ENCODE measurements at places on chromosomes 16 and 17. TPM values are rescaled to one million over a fixed set of nuclear protein-coding genes. Genes with fewer than 3 reads are reported as not detected.
A peak's percentile ranks its signal among the peaks of the same experiment; 100 is the strongest.

DNA sequence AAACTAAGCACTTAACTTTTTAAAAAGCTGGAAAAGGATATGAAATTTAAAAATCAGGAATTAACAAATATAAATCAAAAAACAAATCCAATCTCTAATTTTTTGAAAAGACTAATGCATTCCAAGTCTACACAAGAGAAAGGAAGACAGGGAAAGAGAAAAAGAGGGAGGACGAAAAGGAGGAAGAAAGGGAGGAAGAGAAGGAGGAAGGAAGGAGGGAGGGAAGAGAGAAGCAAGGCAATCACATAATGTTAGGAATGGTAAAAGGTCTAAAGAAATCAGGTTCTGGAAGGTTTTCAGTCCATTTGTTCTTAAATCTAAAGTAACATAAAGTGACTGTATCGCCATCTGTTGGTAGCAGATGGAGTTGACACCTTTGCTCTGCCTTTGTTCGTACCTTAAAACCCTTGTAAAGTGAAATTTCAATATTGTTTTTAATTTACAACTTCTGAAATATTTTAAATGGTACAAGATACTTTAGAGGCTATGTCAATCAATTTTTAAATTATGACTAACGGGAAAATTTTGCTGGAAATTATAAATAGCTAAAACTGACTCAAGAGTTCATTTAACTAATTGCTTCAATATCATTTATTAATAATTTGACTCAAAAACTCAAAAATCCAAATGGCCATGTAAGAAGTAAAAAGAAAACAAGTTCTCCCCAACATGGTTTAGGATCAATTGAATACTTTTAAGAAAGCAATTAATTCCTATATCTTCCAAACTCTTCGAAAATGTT lies 20.4 kb upstream of the CDYL2 start:
- no peak overlapping the region for H3K4me3 ChIP-seq
- no peaks in the 10 kb centered on the region for H3K36me3 ChIP-seq
- no peak for DNase-seq
- H3K27me3 ChIP-seq, result peaks cover 3% of the 10 kb centered on the region
- H3K27ac ChIP-seq, result no peak overlapping the region
- H3K4me1 ChIP-seq, result no peaks in the 10 kb centered on the region

DNA sequence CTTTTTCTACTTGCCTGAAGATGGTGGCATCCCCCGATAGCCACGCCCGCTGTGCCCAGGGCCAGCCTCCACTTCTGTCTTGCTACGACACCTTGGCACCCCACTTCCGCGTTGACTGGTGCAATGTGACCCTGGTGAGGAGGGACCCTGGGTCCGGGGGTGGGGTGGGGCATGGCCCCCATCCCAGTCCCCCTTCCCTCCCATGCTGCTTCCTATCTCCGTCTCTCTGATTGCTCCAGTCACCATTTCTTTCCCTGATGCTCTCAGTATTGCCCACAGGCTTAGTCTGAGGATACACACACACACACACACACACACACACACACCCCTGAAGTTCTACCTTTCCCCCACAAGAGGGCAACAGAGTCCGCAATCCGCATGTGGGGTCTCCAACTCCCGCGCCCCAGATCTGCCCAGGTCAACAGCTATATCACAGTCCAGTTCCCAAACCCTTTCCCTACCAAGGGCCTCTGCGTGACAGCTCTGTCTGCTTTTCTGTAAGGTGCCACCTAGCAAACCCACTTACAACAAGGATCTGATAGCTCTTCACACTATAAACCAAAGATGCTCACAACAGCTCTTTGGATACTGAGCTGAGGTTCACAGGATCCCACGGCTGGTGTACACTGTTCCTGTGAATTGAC lies 3.4 kb downstream of the SGCA start:
- no peaks in the 10 kb centered on the region for H3K27me3 ChIP-seq
- H3K4me1 ChIP-seq, result peaks cover 25% of the 10 kb centered on the region
- H3K36me3 ChIP-seq, result 0 out of 2 replicates have a peak, but pooled peaks cover 3% of the 10 kb centered on the region
- no peak overlapping the region for H3K27ac ChIP-seq
- no peak overlapping the region for H3K4me3 ChIP-seq

GRCh38 chr17:60899115-60899514 lies 221.5 kb downstream of the BCAS3 start:
- H3K27me3 ChIP-seq, result no peaks in the 10 kb centered on the region
- no peaks in the 10 kb centered on the region for H3K36me3 ChIP-seq
- peaks cover 32% of the 10 kb centered on the region for H3K4me1 ChIP-seq

DNA sequence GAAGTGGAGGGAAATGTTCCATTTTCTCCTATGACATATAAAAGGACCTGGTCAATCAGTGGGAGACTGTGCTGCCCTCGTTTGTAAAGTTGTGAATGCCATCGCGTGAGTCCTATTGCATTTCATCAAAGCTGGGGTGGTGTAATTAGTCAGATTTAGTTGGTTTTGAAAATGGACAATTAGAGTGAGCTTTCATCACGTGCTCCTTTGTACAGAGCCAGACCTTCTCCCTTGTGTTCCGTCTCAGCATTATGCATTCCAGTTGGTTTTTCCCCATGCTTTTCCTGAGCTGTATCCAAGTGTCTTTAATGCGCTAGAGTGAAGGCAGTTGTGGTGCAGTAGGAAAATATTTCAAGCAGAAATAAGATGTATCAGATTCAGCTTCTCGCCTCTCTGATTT lies 10.4 kb downstream of the SEC14L1 start:
- H3K27ac ChIP-seq, result no peak overlapping the region
- H3K4me1 ChIP-seq, result peaks cover 8% of the 10 kb centered on the region
- no peak overlapping the region for H3K4me3 ChIP-seq
- DNase-seq, result no peak

DNA sequence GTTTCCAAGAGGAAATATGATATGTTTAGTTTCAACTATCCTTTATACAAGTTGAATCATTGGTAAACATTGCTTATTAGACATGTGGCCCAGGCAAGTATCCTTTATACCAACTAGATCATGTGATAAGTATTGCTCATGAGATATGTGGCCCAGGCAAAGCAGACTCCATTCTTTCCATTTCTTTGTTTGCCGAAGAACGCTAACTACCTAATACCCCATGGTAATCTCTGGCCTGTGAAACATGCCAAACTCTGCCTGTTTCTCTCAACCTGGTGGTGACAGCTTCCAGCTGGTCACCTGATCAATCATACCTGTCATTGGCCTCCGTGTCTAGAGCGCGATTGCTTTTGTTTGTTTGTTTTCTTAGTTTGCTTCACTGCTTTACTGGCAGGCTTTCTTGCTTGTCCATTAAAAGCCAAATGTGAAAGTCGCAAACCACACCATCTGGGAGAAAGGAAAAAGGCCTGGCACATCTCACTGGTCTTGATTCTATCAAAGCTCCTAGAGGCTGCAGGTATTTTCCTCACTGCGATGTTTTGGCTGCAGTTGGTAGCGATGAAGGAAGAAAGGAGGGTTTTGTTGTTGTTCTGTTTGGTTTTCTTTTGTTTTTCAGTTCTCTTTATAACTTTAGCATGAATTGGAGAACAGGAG lies 686.2 kb downstream of the KCNJ2 start:
- H3K4me3 ChIP-seq, result no peak overlapping the region
- H3K27ac ChIP-seq, result no peak overlapping the region
- DNase-seq, result no peak
- H3K27me3 ChIP-seq, result no peaks in the 10 kb centered on the region

ADAD2 gene
- not detected for total RNA-seq

DNA sequence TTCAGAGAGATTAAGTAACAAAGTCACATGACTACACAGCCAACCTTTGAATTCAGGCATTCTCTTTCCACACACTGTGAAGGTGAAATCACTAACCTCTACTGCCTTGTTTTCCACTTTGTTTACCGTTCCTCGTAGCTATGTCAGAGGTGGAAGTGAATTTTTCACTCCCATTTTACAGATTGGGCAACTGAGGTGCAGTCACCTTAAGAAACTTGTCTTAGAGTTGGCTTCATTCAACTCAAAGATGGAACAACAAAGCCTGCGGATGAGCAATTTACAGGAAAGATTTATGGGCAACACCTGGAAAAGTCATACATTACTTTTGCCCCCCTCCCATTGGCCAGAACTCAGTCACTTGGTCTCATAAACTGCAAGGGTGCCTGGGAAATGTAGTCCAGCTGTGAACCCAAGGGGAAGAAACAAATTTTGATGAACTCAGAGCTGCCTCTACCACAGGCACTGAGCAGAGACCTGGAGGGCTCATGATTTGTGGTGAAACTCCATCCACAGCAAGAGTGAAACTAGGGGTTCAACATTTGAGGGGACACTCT lies 784.6 kb upstream of the EEF2KMT start:
- DNase-seq, result no peak
- H3K4me1 ChIP-seq, result no peaks in the 10 kb centered on the region
- H3K27me3 ChIP-seq, result no peaks in the 10 kb centered on the region
- no peak overlapping the region for H3K4me3 ChIP-seq

- H3K36me3 ChIP-seq, result no peaks in the 10 kb centered on the region
- no peak overlapping the region for H3K27ac ChIP-seq
- DNase-seq, result no peak
- H3K27me3 ChIP-seq, result peaks cover 23% of the 10 kb centered on the region
Observed at GRCh38 chr17:2730764-2731353, 18.6 kb downstream of the CCDC92B start.

DNA sequence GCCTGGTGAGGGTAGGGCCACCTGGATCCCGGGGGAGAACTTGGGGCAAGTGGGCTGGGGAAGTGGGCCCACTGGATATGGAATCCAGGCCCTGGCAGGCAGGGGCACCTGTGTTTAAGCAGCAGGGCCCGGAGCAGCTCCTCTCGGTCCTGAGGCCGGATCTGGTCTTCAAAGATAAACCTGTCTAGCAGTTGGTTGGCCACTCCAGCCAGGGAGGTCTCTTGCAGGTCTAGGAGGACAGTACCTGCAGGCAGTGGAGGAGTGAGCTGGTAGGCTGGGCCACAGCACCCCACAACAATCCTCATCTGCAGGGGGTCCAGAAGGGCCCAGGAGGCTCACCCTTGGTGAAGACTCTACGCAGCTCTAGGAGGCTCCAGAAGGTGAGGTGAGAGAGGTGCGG lies 7.6 kb downstream of the SLC4A1 start:
- DNase-seq, result no peak
- H3K27ac ChIP-seq, result no peak overlapping the region

DNA sequence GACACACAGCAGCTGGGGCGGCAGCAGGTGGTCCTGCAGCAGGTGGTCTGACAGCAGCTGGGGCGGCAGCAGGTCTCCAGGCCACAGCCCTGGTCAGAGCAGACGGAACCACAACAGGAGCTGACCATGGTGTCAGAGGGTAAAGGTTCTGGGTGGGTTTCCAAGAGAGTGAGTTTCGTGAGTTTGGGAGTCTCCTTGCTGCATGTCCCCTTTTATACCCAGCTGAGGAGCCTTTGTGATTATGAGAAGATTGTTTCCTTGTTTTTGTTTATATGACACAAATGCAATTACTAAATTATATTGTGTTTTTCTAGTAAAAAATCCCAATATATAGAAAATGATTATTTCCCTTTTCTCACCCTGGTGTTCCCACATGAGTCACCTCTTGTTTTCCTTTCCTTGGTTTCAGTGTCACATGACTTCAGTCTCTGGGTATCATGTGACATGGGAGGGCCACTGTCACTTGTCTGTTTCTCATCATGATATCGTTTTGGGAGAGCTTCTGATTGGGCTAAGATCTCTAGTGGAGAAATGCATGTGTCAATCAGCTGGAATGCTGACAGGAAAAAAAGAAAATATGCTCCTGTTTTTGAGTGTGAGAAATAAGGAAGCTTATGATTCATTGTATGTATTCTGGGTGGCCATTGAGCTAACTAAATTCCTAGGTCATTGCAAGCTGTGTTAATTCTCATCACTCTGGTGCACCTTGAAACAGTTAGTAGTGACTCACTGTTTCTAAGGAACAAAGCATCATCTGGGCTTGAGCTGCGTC lies at the start of gene KRTAP4-6:
Gene KRTAP4-6, minus strand, starts transcription at position 185 of the 772 bp plus-strand sequence. Its CDS starts 57 bp downstream, at position 128.
- no peak within 1 kb of the TSS for H3K4me3 ChIP-seq
- peak within 1 kb of the TSS; percentile 83 for H3K27ac ChIP-seq
- peak; percentile 68 for DNase-seq
- H3K36me3 ChIP-seq, result no peaks in the 10 kb centered on the region
- H3K27me3 ChIP-seq, result no peaks in the 10 kb centered on the region
- peaks cover 16% of the 10 kb centered on the region for H3K4me1 ChIP-seq

DNA sequence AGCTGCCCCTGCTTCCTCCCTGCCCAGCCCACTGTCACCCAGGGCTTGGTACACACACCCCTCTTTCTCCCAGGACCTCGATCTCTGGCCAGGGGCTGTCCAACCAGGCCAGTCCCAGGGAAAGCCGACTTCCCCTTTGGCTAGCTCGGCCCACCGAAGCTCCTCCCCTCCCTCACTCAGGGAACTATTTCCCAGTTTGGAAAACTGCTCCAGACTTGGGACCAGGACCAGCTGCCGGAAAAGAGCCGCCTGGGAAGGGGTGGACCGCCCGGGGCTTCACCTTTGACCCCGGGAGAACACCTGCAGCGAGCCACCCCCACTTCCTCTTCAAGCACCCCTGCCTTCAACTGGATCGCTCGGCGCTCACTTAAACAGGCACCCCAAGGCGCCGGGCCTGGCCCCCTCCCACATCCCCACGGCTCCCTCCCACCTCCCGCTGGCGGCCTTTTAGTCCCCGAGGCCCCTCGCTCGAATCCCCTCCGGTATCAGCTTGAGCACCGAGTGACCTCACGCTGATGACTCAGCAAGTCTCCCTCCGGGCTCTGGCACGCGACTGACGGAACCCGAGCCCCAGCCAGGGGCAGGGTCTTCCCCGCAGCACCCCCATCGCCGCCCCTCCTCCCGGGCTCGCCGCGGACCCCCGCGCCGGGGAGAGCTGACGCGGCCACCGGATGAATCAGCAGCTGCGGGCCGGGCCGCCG lies 934 bp downstream of the MAFG start:
- peak overlapping the region; percentile 95 for H3K27ac ChIP-seq
- H3K4me1 ChIP-seq, result peaks cover 33% of the 10 kb centered on the region
- peaks cover 17% of the 10 kb centered on the region for H3K36me3 ChIP-seq
- no peaks in the 10 kb centered on the region for H3K27me3 ChIP-seq

GRCh38 chr17:69978056-69978646 lies 96.9 kb upstream of the KCNJ16 start:
- H3K4me1 ChIP-seq, result peaks cover 18% of the 10 kb centered on the region
- DNase-seq, result peak; percentile 38
- no peaks in the 10 kb centered on the region for H3K27me3 ChIP-seq
- H3K27ac ChIP-seq, result peak overlapping the region; percentile 21
- H3K4me3 ChIP-seq, result no peak overlapping the region

TSC2 gene
- total RNA-seq, result 36.9 TPM

KRT39 gene
- total RNA-seq, result not detected

GRCh38 chr17:79306424-79307318 lies 232.0 kb downstream of the ENGASE start:
- no peaks in the 10 kb centered on the region for H3K4me1 ChIP-seq
- no peak overlapping the region for H3K27ac ChIP-seq
- no peaks in the 10 kb centered on the region for H3K36me3 ChIP-seq
- no peak for DNase-seq

- no peak overlapping the region for H3K27ac ChIP-seq
- H3K27me3 ChIP-seq, result no peaks in the 10 kb centered on the region
- H3K4me3 ChIP-seq, result no peak overlapping the region
Observed at GRCh38 chr16:81707411-81708265, 71.5 kb upstream of the PLCG2 start.

KRTAP3-2 gene
- not detected for total RNA-seq

MT1G gene
- not detected for total RNA-seq

- no peaks in the 10 kb centered on the region for H3K4me1 ChIP-seq
- H3K27ac ChIP-seq, result no peak overlapping the region
- no peaks in the 10 kb centered on the region for H3K27me3 ChIP-seq
- no peak overlapping the region for H3K4me3 ChIP-seq
- no peak for DNase-seq
- peaks cover 5% of the 10 kb centered on the region for H3K36me3 ChIP-seq
Observed at GRCh38 chr16:19876501-19877059, 8.1 kb downstream of the GPRC5B start.

- H3K36me3 ChIP-seq, result no peaks in the 10 kb centered on the region
- H3K4me3 ChIP-seq, result no peak overlapping the region
- no peaks in the 10 kb centered on the region for H3K27me3 ChIP-seq
- DNase-seq, result no peak
- H3K4me1 ChIP-seq, result no peaks in the 10 kb centered on the region
- H3K27ac ChIP-seq, result no peak overlapping the region
Observed at GRCh38 chr17:83064732-83065659, 14.4 kb upstream of the METRNL start.

CLDN9 gene
- total RNA-seq, result not detected

CDRT15L2 gene
- total RNA-seq, result not detected

Measured in SJSA1 (cell line).